HAP-1 (cell line): ENCODE measurements at places on chromosomes 7 and 10.

DNA sequence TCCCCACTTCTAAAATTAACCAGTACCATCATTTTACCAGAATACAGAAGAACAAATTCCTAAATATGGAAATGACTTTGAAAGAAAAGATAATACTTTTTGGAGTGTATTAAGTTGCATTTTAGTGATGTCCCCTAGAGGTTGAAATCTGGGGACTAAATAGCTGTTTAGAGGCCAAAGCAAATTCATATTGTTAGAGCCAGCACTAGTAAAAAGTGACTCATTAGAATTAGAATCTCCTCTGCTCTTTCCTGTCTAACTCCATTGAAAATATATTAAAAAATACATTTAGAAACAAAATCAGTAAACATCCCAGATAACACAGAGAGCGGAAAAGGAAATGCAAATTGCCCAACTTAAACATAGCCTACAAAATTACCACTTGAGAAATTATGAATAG lies 1189.6 kb upstream of the C7orf33 start:
- no peak for DNase-seq

DNA sequence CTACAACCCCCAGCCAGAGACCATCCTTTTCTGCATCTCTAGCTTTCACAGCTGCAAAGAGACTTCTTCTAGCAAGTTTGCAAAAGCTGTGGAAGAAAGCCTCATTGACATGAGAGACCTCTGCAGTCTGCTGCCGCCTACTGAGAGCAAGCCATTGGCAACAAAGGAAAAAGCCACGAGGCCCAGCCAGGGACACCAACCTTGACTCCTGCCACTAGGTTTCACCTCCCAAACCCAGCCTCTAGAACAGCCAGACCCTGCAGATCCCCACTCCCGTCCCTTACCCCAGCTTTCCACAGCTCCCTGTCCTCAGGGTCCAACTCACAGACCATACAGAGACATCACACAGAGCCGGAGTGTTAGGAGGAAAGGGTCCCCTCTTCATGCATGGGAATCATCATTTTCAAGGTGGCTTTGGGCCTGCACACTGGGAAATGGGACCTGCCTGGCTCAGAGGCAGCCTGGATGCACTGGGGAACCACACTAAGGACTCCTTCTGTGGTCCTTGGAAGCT lies 14.6 kb upstream of the C10orf53 start:
- DNase-seq: no peak

DNA sequence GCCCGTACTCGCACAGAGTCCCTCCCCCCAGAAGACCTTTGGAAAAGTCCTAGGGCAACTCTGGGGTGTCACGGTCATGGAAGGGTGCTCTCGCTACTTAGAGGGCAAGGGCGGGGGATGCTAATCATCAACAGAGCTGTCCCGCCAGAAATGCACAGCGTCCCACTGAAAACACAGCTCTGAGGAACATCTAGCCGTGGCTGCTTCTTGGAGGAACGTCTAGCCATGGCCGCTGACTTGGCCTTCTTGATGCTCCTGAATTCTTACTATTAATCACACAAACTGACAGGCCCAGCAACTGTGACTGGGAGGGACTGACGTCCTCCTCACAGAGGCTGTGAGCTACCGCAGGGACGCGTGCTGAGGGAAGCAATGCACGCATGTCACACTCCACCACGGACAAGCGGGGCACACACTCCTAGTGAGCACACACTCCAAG lies 1.7 kb downstream of the TUBGCP2 start:
- DNase-seq: no peak

DNA sequence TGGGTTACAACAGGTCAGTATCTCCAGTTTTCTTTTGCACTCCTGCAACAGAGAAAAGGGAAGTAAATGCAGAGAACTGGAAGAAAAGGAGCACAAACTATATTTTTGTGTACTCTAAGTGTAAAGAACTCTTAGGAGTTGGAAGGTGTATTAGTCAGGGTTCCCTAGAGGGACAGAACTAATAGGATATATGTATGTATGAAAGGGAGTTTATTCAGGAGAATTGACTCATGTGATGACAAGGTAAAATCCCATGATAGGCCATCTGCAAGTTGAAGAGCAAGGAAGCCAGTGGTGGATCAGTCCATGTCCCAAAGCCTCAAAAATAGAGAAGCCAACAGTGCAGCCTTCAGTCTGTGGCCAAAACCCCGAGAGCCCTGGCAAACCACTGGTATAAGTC lies 22.6 kb upstream of the RAB18 start:
- no peak for DNase-seq

GRCh38 chr7:157250605-157251228 lies 86.1 kb upstream of the DNAJB6 start:
- peak; percentile 46 for DNase-seq

GRCh38 chr7:155190688-155191087 lies 107.0 kb upstream of the INSIG1 start:
- DNase-seq: no peak

- peak; percentile 43 for DNase-seq
Observed at GRCh38 chr10:33005322-33006301, 47.6 kb upstream of the ITGB1 start.

GRCh38 chr7:19972876-19973275 lies 199.5 kb upstream of the TMEM196 start:
- DNase-seq: no peak

- DNase-seq: no peak
Observed at GRCh38 chr7:25559581-25560367, 331.5 kb upstream of the NPVF start.

DNA sequence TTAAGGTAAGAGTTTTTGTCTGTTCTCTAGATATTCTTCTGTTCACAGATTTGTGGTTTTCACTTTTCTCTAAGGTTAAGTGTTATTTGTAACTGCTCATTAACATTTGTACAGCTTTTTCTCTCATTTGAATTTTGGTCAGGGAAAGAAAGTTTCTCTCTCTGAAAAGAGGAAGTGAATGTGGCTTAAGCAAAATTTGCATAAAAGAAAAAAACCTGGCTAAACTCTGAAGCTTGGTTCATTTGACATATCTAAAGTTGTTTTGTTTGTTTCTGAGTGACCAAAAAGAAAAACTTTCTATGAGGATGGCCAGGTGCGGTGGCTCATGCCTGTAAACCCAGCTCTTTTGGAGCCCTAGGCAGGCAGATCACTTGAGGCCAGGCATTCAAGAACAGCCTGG lies 22.0 kb upstream of the SLC26A4 start:
- DNase-seq: no peak

DNA sequence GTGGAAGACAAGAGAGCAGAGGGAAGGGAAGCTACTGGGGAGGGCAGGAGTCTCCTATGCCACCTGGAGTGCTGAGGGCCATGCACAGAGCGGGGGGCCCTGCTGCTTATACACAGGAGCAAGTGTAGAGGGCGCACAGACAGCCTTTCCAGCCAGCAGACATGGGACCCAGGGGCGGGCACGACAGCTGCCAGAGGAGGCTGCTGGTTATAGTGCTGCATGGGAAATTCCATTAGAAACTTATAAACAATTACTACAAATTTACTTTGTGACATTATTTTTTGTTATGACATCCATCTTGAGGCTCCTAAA lies 90.5 kb downstream of the WDFY4 start:
- no peak for DNase-seq

DNA sequence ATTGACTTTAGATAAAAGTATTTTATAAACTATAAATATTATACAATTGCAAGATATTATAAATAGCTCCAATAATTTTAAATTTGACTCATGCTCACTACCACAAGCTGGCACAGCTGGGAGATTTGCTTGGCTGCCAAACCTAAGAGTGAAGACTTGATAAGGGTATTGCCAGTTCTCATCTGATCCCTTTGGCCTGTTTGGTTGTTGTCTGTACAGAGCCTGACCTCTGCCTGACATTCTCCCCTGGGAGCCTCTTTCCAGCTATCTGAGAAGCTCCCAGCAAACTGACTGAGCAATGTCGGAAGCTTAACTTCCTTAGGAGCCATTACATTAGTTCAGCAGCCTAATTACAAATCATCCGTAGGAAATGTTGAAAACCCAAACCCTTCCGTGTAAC lies 10.2 kb upstream of the LMOD2 start:
- no peak for DNase-seq

- DNase-seq: no peak
Observed at GRCh38 chr10:49168171-49168540, 20.0 kb downstream of the TMEM273 start.

DNA sequence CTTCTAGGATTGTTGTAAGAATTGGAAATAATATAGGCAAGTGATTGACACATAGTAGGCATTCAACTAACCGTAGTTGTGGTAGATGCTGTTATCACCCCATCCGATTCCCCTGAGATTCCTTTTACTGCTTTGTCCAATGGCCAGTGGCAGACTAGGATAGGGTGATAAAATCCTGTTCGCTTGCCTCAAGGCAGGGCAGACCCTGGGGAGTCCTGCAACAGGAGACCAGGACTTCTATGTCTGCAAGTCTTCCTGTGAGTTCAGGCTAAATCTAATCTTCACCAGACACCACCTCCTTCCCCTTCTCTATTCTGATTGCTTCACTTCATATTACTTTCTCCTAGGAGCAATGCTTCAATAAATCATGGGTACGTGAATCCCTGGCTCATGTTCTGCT lies 42.8 kb upstream of the CREB5 start:
- DNase-seq: no peak

DNA sequence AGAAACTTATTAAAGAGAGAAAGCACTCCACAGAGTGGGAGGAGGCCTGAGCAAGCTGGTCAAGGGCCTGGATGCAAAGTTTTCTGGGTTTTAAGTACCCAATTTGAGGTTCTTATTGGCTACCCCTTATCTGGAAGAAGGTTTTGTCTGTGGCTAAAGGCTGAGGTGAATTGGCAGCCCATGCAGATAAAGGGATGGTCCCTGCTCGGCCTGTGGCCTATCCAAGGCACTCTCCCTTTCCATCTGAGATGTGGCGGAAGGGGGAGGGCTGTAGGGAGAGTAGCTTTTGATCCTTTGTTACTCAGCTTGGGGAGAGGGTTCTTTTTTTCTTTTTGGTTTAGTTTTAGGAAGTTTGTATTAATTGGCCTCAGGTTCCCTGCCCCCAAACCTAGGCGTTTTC lies 465.1 kb downstream of the ATRNL1 start:
- no peak for DNase-seq

- DNase-seq: no peak
Observed at GRCh38 chr10:21417172-21417712, 108.2 kb downstream of the SKIDA1 start.

DNA sequence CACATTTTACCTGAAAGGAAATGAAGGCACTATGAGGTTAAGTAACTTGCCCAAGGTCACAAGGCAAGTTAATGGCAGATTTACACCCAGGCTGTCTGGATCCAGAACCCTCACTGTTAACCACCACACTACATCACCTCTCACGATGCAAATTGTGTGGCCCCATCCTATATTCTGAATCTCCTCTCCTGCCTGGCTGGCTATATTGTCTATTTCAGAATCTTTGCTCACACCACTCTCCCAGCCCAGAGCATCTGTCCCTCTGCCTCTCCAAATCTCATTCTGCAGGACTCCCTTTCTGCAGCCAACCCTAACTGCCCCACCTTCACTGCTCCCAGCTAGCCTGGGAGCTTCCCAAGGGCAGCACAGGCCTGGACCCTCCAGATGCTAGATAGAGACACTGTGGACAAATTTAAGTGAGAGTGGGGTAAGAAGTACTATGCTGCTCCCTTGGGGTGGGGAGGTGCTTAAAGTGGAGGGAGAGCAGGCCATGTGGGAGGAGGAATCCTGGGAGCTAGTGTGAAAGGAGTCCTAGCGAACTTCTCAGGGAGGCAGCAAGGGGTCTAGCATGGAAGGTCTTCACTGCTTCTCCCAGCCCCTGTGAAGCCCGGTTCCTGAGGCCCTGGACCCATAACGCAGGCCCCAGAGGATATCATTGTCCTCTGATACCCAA lies 786 bp downstream of the CUEDC2 start:
- peak; percentile 65 for DNase-seq

DNA sequence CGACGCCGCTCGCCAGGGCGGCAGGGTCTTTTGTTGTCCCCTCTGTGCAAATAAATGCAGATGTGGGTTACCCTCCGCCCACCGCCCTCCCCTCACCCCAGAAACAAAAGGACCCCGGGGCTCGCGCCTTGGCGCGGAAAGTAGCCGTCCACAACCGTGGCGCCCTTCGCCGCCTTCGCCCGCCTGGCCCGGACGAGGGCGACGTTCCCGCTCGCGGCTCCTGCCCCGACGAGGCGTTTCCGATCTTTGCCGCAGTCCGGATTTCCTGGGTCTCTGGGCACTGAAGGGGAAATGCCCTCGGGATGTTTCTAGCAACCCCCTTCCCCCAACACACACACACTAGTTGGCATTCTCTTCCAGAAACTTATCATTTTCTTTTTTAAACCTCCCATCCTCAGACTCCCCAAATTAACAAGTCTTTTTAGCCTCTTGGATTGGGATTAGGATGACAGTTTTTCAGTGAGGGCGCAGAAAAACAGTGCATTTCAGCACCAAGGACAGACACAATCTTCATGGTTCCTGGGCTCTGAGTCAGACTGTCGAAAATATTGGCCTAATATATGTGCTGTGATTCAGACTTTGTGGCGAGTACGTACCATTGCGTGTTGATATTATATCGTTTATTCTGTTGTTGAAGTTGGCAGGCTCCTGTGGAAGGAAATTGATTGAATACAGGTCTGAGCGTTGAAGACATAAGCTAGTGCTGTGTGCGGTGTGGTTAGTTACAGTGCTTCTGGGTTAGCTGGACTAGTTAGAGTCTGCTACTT lies 771 bp downstream of the PHYHIPL start:
- DNase-seq: no peak

DNA sequence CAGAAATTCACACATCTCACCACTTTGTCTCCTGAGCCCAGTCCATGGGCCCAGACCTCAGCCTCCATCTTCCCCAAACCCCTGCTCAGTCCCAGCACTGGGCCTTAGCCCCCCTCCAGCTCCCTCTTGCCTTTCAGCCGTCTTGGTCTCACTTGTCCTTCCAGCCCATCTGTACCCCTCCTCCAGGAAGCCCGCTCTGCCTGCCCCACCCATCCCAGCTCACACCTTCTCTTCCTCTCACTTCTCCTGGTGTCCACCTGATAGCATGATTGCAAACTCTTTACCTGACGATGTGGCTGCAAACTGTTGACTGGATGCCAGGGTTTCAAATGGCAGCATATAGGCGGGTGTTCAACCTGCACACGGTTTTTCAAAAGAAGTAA lies 96.6 kb downstream of the RGS10 start:
- no peak for DNase-seq

- DNase-seq: peak; percentile 40
Observed at GRCh38 chr10:94546049-94546900, 687 bp downstream of the HELLS start.

DNA sequence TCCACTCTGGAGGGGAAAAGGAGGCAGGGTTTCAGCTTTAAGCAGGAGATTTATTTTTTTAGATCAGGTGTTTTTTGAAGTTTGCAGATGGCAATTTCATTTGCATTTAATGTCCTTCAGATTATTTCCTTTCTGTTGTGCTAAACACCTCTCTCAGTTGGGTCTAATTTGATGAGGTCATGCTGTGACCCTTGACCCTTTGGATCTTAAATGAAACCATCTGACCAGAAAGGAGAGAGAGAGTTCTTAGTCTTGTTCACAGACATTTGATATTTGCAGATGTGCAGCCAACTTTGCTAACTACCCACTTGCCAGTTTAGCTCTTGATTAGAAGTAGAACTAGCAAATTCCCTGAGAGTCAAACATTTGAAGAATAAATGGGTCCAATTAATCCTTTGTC lies 101.5 kb upstream of the RAB11FIP2 start:
- no peak for DNase-seq

GRCh38 chr7:30595436-30596013 lies 847 bp downstream of the GARS1 start:
- DNase-seq: no peak

GRCh38 chr10:11629731-11630130 lies 18.3 kb upstream of the USP6NL start:
- DNase-seq: no peak

- no peak for DNase-seq
Observed at GRCh38 chr10:74174521-74174920, 23.5 kb downstream of the ADK start.
